ENCODE measurements at places on chromosomes 7 and 10.
A peak's percentile ranks its signal among the peaks of the same experiment; 100 is the strongest.

DNA sequence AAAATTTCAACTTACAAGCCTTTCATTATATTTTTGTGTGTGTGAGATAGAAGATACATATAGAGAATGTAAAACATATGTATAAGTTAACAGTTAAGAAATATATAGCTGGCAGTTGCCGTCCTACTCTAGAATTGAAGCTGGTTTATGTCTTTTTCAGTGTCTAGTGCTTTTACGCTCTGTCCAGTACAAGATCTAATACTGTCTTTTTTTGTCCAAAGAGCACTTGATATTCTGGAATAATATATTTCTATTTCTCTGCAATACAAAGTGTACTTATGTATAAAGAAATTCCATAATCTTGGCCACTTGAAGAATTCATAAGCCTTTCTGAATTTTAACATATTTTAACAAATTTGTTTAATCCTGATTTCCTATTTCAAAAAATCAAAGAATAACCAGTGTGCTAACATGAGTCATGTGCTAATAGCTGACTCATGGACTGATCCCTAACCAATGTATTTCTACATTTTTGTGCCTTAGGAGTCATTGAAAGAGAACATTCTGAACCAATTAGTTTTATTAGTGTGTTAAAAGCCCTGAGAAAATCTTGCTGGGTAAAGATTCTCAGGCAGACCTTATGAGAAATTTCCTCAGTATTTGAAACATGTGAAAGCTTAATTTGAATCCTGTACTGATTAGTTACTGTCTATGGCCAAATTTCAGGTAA lies 73.2 kb upstream of the CCAR1 start:
- DNase-seq, result peak; percentile 90

GRCh38 chr10:78231327-78231726 lies 197.7 kb downstream of the RPS24 start:
- no peak for DNase-seq

- DNase-seq, result peak; percentile 65
Observed at GRCh38 chr7:93298671-93299070, 66.5 kb downstream of the VPS50 start.

- DNase-seq, result no peak
Observed at GRCh38 chr10:106765241-106765754, 399.2 kb downstream of the SORCS1 start.

DNA sequence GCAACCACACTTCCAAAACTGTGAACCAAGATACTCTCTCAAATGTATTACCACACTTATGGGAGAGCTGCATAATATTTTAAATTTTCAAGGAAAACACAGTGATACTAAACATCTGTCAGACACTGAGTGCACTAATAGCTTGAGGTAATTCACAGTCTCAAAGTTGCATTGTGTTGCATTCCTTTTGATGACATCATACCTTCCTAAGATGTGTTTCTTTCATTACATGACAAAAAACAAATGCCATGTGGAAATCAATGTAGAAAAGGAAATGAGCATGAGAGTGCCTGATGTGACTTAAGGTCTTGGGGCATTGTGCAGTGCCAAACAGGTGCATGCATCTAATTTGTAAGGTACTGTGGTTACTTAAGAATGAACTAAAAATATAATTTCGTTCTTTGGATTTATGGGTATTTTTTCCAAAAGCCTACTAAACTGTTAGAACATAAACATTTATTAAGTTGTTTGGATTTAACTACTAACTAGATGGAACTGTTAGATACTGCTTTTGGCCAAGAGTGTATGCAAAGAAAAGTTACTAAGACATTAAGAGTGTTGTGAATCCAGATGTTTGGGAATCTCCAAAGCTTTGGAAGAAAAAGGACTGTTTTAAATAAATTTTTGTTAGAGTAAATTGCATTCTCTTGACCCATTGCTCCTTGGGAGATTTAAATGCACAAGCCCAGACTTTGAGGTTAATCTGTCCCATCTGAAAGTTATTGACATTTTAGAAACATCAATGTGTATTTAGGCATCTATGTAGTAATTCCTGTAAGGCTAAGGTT lies 496.2 kb upstream of the SEMA3D start:
- peak; percentile 57 for DNase-seq

- DNase-seq, result no peak
Observed at GRCh38 chr7:105257338-105257737, 131.4 kb downstream of the SRPK2 start.

- no peak for DNase-seq
Observed at GRCh38 chr7:108165723-108166122, 35.6 kb upstream of the LAMB4 start.

- DNase-seq, result no peak
Observed at GRCh38 chr7:98483964-98484545, 83.2 kb upstream of the BAIAP2L1 start.

All from AG10803 (cell line).